ENCODE measurements at places on chromosomes 3 and 15.

GRCh38 chr3:114451561-114452018, 157.8 kb downstream of the TIGIT start:
- no peak for DNase-seq

DNA sequence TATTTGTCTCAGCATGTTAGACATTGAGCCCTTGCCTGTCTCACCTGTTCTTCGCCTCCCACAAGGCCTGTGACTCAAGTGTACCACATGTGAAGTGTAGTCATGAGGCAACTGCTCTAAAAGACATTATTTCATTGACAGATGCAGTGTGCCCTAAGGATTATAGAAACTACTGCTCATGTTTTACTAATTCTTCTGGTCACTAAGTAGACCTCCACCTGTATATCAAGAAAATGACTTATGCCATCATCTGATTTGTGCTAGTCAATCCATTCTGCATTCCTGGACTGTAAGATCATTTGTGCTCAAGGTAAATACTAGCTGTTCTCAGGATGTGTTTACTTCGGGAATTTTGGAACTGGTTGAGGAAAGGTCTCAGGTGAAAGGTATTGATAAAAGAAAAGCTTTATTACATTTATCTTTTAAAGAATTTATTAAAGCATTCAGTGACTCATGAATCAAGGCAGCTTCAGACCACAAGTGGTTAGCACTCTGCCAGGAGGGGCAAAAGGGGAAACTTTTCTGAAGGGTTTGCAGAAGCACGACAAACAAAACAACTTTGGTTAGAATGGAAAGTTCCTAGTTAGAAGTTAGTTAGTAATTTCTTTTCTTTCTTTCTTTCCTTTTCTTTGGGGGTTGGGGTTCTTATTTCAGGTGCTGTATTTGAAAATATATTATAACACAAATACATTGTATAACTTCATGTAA, 465.3 kb upstream of the CBLB start:
- no peak for DNase-seq

DNA sequence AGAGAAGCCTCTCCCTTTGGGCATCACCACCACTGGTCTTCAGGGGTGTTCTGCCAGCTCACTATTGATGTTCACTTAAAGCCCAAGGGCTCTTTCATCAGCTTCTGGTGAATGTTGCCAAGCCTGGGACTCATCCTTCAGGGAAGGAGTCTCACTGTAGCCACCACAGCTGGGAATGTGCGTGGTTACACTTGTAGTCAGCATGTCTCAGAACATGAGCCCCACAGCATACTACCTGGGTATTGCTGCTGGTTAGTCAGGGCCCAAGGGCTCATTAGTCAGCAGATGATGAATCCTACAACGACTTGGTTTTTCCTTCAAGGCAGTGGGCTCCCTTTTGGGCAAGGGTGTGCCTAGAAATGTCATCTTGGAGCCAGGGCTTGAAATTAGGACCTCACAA, 412.9 kb downstream of the VGLL3 start:
- no peak for DNase-seq

- DNase-seq, result no peak
Measured at GRCh38 chr3:10721101-10721500, 94.9 kb upstream of the SLC6A11 start.

DNA sequence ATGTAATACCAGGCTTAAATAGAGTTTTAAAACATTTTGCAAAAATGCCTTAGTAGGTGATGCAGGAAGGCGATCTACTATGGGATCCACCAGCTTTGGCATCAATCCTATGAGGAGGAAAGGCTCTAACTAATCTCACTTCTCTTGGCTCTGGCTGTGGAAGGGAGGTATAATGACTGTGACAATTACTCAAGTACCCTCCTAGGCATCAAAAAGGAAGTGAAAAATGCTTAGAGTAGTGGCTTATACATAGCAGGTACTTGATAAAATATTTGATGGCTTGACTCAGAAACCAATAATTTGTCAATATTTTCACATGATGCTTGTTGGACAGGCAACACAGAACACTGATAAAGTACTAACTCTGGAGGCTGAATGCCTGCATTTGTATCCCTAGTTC, 34.1 kb upstream of the SERPINI2 start:
- DNase-seq, result no peak

DNA sequence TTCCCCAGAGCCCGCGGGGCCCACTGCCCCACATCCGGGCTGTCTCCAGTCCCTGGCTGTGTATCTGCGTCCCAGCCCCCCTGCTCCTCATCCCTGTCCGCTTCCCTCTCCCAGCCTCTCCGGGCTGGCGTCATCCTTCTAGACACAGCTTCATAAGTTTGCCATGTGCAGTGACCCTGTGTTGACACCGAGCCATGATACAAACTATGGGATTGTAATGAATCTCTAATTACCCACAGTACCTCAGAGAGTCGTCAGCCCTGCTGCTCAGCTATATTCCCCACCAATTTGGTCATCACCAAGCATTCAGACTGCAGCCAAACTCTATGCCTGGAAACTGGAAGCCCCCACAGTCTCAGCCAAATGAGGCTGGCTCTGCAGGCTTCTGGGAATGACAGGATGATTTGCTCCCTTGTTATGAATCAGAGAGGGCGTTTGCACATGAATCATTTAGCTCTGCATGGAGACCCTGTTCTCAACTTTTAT, 466.1 kb upstream of the ATP11B start:
- DNase-seq, result no peak

GRCh38 chr3:45927881-45928280, 15.4 kb upstream of the CXCR6 start:
- no peak for DNase-seq

- DNase-seq, result no peak
Measured at GRCh38 chr15:68561901-68562300, 16.9 kb upstream of the CORO2B start.

- DNase-seq, result no peak
Measured at GRCh38 chr3:107579371-107579770, 56.6 kb downstream of the BBX start.

DNA sequence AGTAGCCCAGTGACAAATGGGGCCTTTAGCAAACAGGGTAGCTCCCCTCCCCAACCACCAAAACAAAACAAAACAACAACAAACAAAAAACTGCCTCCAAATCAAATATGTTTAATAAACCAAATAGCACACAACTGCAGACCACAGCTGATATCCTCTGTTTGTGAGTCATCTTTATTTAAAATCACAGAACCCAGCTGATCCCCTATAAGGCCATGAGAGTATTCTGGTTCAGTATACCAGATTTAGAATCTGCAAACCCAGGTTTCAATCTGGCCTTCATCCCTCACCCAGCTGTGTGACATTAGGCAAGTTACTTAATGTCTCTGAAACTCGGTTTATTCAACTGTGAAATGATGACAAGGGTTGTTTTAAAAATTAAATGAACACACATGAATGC, 124.5 kb downstream of the SUCLG2 start:
- no peak for DNase-seq

GRCh38 chr3:122770521-122771202, 23.0 kb downstream of the HSPBAP1 start:
- no peak for DNase-seq

DNA sequence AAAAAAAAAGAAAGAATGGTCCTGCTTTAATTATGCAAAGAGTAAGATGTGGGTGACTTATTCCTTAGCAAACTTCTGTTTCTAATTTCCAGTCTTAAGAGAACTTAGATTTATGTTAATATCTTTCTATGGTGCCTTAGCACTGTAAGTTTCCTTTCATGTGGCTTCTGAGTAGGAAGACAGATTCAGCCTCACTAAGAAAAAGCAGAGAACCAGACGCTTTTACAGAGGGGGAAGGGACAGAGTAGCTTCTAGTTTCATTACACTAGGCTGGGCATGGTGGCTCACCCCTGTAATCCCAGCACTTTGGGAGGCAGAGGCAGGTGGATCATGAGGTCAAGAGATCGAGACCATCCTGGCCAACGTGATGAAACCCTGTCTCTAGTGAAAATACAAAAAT, 95.0 kb downstream of the DHX30 start:
- no peak for DNase-seq

GRCh38 chr3:65584913-65585312, 453.8 kb downstream of the MAGI1 start:
- DNase-seq, result no peak

DNA sequence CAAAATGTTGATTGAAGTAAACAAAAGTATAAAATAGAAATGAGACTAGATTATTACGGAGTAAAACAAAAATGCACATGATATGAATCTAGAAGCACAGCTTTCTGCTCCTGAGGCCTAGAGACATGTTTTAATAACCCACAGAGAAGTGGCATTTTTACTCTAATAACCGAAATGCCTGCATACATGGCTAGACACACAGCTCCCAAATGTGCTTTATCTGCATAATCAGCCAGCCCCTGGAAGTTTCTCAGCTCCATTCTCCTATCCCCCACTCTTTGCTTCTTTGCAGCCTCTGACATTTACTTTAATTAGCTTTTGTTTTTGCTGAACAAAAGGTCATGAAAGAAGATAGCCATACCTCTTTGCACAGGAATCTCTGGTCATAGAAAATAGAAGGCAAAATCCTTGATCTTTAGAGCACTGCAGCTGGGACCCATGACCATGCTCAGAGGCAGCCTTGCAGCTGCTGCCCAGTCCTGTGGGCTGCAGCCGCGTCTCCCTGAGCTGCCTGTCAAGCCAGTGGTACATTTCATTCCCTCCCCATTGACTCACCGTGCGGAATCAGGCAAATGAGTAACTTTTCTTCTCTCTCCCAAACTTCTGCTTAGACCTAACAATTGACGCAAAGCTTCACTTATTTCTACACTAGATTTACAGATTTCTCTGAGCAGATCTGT, at the start of gene VEPH1:
Gene VEPH1, minus strand, starts transcription at position 501 of the 680 bp plus-strand sequence. CDS start 8,067 bp downstream, outside the sequence.
- no peak for DNase-seq

DNA sequence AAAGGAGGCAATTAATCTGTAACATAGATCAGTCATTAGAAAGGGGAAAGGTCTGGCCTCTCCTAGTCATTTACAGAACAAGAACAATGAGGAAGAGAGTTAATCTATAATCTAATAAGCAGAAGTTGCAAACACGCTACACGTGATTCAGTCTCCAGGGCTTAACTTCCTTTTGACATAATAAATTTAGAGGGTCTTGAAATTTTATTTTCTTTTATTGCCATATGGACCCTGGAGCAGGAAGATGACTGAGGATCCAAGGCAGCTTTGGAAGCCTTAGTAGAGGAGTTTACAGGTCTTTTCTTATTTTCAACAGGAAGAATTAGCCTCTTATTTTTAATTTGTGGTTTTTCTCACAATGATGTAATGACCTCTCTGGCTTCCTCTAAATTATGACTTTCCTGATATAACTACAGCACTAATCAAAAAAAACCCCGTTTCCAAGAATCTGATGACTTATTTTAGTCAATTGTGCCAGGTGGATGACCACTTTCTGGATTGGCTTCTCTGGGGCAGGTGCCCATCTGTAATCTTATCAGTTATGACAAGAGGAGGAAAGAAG, 32.2 kb downstream of the ADGRG7 start:
- DNase-seq, result no peak

DNA sequence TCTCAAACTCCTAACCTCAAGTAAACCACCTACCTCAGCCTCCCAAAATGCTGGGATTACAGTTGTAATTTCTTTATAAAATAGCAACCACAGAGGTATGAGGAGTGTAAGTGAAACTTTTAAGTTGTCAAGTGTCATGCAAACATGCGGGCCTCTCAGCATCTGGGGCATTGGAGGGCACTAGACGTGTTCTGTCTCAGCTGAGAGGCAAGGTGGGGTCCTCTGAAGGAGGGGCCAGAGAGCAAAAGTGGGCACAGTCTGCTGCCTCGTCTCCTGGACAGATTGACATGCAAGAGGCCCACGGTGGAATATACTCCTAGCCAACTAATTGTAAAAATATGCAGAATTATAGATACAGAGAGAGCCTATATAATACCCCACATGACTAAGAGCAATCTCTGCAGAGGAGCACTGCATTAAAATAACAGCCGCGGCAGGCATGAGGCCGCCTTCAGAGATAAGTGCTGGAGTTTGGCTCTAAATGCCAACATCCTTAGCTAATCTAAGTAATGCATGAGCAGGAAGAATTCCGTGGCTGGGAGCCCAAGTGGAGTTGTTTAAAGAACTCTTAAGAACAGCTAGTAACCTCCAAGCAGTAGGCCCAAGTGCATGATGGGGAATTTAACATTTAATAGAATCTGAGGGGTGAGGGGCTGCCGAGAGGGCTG, 87.8 kb upstream of the RNU6-1 start:
- DNase-seq, result no peak

DNA sequence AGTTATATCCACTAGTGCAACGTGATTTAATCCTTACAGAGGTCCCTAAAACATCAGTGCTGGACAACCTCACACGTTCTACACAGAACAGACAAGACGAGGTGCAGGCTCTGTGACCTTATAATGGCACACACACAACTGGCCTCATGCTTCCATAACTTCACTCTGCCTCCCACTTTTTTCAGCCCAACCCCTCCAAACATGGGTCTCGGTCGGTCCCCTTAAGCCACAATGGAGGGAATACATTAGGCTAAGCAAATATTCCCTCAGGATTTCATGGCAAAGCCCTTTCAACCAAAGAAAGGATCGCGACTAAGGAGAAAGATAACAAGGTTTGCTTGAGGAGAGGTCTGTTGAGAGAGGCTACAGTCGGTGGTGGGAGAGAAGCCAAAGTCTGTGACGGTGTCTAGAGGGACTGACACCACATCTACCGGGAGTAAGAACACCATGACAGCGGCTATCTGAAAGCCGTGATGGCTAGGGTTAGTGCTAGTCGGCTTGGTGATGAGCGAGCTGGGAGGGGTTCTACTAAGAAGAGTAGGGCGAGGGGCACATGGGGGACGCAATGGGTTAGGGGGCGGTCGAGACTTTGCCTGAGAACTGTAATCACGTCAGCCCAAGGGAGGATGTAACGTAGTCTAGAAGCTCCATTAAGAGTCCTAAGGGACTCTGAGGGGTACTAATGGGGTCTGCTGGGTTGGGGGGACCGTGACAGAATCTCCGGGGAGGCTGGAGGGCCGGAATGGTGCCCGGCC, 1.0 kb downstream of the MYO9A start:
- no peak for DNase-seq

- no peak for DNase-seq
Measured at GRCh38 chr3:127535901-127536829, 54.4 kb downstream of the TPRA1 start.

- DNase-seq, result no peak
Measured at GRCh38 chr3:99473321-99473751, 165.1 kb upstream of the COL8A1 start.

GRCh38 chr3:37144806-37145205, 29.6 kb downstream of the LRRFIP2 start:
- DNase-seq, result no peak

GRCh38 chr3:14988988-14989394, 41.6 kb downstream of the NR2C2 start:
- DNase-seq, result no peak

- no peak for DNase-seq
Measured at GRCh38 chr3:66354001-66354400, 133.2 kb downstream of the SLC25A26 start.

- DNase-seq, result no peak
Measured at GRCh38 chr3:119800844-119801243, 18.9 kb downstream of the NR1I2 start.

DNA sequence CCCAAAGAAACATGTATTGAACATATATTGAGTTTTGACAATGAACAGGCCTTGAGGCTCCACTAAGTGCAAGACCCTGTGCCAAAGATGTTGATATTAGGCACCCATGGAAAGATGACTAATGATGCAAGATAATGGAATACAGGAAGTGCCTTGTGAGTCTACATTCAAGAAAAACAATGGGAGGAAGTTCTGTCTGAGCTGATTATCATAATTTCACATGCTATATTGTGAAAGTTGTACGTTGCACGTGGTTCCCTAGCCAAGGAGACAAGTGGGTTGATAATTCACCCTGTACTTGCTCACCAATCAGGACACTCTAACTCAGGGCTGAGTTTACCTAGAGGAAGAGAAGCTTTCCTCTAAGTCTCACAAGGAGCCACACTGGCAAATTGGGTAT, 186.9 kb upstream of the STAC start:
- no peak for DNase-seq
